ENCODE measurements at places on chromosomes 7 and 10.

GRCh38 chr7:19610194-19610943, 98.5 kb downstream of the POLR1F start:
- no peak for DNase-seq

GRCh38 chr7:80639011-80639410, 569 bp downstream of the CD36 start:
- DNase-seq: no peak

- DNase-seq: no peak
Measured at GRCh38 chr7:151185762-151186639, 1.0 kb downstream of the ASB10 start.

GRCh38 chr7:4683884-4684565, 1.9 kb downstream of the FOXK1 start:
- DNase-seq: peak; percentile 80

- DNase-seq: no peak
Measured at GRCh38 chr10:129765664-129766550, 198.2 kb downstream of the EBF3 start.

GRCh38 chr10:117425974-117426566, 50.8 kb upstream of the PDZD8 start:
- DNase-seq: no peak

DNA sequence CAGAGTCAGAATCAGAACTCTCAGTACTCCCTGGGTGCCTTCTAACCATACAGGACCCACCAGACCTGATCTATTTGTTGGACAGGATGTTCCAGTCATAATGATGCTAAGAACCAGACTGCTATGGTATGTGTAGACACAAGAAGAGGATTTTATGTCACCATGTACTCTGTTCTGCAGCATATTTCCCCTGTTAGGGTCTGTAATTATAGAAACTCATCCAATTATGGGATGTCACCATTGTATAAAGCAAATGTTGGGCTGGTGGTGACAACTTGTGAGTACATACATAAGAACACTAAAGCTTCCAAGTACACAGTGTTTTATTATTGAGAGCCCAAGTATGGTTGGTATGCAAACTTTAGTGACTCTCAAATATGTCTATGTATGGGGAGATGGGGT, 67.1 kb upstream of the AGBL3 start:
- DNase-seq: peak; percentile 42

DNA sequence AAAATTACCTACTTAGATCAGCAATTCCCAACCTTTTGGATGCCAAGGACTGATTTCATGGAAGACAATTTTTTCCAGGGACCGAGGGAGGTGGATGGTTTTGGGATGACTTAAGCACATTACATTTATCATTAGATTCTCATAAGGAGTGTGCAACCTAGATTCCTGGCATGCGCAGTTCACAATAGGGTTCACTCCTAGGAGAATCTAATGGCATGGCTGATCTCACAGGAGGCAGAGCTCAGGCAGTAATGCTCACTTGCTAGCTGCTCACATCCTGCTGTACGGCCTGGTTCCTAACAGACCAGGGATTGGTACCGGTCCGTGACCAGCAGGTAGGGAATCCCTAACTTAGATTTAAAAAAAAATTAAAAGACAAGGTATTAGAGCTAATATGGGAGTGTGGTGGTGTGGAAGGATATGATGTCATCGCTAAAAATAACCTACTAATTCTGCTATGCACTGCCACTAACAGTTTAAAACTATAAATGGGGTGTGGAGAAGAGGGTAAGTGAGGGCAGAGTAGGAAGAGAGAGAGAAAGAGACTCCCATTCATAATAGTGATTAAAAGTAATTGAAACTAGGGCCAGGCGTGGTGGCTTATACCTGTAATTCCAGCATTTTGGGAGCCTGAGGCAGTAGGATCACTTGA, 282.7 kb downstream of the BAMBI start:
- no peak for DNase-seq

GRCh38 chr7:116173051-116174028, 37.0 kb upstream of the TES start:
- peak; percentile 76 for DNase-seq

DNA sequence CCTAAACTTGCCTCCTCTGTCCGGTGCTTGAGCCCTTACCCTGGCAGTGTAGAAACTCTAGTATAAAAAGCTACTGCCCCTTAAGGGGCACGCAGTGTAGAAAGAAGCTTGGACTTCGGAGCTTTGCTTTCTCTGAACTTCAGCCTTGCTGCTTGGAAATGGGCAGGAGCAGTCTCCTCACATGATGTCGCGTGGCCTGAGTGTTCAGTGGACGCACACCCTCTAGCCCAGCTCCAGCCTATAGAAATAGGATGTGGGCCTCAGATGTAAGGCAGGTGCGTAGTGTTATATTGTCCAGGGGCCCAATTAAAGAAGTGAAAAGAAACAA, 98.2 kb upstream of the PCBD1 start:
- no peak for DNase-seq

GRCh38 chr7:141731476-141732149, 6.5 kb upstream of the SSBP1 start:
- DNase-seq: no peak

DNA sequence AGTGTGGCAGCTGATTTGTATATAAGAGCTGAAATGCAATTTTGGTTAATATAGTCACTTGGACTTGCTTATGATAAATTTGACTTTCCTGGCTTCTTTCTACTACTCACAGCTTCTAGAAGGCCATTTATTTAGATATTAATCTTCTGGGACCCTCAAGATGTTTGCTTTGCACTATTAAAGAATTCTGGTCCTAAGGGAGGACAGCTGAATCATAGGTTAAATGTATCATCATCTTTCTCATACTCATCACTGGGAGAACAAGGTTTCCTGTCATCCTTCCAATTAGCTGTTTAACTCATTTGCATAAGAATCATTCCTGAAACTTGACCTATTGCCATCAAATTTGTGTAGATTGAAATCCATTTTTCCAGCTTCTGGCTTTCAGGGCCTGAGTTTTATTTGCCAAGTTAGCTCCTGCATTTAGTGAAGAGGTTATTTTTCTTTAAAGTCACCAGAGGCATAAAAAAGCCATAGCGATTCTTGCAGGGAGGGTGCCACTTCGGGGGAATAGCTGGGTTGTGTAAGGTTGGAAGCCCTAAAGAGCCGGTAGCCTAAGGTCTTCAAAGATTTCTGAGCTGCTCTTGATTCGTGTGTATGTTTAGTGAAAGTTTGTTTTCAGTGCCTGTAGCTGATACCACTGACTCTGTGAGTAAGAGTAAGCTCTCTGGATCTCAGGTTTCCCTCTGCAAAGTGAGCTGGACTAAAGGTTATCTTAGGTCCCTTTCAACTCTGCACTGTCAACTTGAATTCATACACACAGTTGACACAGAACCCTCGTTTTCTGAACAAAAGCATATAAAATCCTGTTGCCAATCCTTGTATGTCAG, 4.3 kb downstream of the MAP3K8 start:
- peak; percentile 86 for DNase-seq

- DNase-seq: peak; percentile 45
Measured at GRCh38 chr7:114109304-114109703, 190.5 kb upstream of the PPP1R3A start.

DNA sequence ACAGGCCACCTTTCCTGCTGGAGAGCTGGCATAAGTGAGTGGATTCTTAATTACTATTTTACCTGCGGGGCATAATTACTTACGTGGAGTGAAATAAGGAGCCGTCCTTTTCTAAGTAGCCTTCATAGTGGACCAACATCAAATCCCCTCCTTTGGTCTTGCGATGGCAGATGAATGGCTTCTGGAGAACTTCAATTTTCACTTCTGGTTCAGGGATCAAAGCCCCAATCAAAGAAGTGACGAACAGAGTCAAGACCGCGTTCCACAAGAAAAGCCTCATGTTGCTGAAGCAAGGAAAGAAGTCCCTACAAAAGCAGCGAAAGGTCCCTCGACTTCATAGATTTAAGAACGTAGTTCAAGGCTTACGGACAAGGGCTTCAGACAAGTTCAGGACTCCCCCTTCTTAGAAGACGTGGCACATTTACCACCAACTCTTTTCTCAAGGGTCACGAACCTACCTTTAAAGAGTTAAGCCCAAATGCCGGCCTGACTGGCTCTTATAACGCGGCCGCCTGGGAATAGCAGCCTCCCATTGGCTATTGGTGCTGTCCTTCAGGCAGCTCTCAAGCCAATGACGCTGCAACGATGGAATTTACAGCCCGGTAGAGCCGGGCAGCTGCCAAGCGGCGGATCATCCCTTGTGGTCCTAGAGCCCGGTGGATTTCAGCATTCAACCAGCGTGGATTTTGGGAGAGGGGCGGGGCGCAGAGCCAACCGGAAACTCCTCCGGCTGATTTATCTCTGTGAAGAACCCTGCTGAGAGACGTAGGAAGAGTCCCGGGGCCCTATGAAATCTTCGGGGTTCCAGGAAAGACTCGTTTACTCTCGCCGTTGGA, at the start of gene FKBP14:
FKBP14 (minus strand) TSS at position 474 of the 836 bp plus-strand sequence; CDS start at position 280, 194 bp downstream.
- DNase-seq: peak; percentile 100
